ENCODE measurements at places on chromosomes 4 and X. TPM values are rescaled to one million over a fixed set of nuclear protein-coding genes. Genes with fewer than 3 reads are reported as not detected.

DNA sequence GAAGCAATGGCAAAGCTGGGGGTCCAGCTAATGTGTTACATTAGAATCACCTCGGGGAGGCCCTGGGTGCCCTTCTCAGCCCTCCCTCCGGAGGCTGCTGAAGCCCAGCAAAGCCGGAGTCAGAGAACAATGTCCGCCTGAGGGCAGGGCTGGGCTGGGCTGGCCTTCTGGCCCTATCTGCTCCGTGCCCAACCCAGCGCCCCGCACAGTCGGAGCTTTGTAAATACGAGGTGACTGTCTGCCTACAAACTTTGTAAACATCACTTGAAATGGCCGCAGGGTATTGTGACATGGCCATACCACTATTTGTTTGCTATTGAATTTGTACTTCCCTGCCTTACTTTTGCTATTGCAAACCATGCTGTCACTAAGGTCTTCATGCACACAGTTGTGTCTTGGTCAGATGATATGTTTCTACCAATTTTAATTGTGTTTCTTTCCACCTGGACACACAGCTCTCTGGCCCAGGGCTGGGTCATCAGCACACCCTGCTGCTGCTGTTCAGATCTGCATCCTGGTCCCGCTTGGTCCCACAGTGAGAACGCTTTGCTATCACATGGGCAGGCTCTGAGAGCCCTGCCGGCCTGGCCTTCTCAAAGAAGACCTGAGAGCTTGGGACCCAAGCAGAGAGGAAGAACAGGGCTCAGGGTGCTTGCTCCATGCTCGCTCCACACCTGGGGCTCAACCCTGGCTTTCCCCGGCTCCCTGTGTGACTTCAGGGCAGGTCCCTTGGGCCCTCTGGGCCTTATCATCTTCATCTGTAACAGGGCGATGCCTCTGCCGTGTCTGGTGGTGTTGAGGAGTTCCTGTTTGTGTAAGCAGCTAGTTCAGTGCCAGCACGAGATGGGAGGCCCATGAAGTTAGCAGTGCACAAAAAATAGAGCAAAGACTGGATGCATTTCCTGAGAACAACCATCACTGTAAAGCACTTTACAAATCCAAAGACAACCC lies 2.3 kb downstream of the S100P start:
- no peak for DNase-seq

DNA sequence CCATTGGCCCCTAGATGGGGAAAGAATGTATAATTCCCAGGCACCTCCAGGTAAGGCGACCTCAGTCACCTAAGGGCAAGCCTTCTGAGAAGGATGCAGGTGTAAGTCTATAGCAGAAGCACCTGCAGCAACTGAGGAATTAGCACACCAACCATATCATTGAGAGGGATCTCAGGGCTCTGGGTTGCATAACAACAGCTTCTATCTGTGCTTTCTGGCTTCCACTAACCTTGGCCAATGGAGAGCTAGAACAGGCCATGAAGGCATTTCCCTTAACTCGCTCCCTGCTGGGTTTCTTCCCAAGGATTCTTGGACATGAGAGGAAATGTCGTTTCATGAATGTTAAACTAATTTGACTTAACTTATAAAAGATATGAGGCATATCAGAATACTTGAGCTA lies 177.8 kb upstream of the GK2 start:
- no peak for DNase-seq

DNA sequence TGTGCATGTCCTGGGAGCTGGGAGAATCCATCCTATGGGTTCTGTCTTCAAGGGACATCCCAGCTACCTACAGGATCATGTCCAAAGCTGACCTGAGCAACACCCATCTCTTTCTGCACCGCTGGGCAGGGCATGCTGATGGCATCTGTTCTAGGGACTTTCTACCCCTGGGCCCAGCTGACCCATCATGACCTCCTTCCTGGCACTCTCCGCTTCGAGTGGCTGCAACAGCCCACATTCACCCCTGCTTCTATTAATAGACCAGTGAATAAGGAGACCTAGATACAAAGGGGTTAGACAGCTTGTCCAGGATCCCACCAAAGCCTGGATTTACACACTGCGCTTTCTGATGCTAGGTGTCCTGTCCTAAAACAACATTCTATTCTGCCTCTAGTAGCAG lies 44.6 kb upstream of the GPR173 start:
- no peak for DNase-seq

DNA sequence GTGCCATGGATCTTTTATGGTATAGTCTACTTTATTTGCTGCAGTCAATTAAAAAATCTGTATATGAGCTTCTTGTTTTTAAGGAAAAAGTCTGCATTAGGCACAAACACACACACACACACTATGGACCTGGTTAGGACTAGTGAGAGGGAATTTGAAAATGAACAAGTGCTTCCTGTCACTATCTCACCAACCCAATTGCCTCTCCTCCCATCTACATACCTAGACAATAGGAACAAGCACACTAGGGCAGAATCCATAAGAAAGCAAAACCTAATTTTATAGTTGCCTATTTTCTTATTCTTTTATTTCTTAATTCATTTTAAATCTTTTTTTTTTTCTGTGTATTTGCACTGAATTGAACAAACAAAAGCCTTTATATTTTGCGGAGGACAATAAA lies 22.7 kb downstream of the PALLD start:
- no peak for DNase-seq

DNA sequence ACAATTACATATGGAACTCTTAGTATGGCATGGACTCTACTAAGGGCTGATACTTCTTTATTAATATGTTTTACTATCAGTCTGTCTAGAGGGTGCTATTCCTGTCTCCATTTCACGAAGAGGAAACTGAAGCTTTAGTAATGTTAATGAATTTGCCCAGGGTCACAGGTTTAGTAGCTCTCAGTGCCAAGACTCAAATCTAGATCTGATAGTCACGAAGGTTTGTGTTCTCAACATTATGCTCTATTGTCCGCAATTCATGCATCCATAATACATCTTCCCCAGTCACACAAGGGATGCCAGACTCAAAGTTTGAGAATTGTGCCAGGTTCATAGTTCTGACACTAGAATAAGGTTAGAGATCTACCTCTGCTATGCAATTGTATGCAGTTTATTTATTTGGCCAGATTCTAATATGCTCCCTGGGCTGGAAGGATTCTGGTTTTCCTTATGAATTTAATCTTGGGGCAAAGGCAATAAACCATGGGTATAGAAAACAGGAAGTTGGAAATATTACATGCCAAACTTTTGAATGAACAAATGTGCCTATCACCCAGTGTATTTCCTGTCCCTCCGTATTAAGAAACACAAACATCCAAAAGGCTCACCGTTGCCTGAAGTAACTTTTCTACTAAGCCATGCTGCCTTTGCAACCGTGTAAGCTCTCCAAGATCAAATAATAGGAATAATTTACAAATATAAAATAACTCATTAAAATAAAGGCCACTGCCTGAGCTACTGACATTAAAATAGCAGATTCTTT lies 478.5 kb downstream of the INPP4B start:
- DNase-seq, result no peak

DNA sequence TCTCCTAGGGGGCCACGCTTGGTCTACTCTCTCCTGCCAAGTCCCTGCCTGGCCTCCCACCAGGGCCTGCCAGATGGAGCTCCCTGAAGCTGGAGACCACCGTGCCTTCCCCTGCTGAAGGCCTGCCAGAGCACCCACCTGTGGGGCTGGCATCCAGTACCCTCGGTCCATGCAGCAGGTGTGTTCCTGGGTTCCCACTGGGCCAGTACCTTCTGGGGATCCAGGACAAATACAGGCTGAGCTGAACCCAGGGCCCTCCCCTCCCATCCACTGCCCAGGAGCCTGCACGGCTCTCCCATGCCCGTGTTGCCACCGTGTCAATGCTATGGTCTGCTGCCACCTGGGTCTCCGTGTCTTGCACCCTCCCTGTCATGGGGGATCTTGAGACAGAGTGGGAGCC lies 68.8 kb downstream of the ABLIM2 start:
- no peak for DNase-seq

- no peak for DNase-seq
Observed at GRCh38 chr4:74188912-74189311, 31.0 kb downstream of the MTHFD2L start.

- no peak for DNase-seq
Observed at GRCh38 chr4:23365086-23365485, 524.8 kb downstream of the PPARGC1A start.

GRCh38 chr4:60327651-60328050 lies 872.5 kb upstream of the ADGRL3 start:
- no peak for DNase-seq

- no peak for DNase-seq
Observed at GRCh38 chr4:176533159-176533558, 213.4 kb downstream of the SPCS3 start.

DNA sequence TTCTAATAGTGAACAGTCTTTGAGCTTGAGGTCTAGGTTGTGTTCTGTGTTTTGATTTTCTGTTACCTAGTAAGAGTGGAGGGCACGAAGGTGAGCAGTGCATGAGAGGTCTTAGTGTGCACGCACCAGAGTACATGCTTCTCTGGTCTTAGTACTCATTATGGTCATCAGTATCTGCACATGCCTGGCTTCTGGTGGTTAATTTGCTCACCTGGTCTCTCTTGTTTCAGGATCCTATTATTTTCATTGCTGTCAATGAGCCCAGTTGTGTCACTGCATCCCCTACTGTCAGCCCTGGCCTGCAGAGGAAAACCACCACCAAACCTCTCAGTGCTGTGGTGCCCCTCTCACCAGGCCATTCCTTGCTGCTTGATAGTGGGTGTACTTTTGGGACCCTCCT lies 54.8 kb downstream of the NSUN7 start:
- no peak for DNase-seq

GRCh38 chr4:46506876-46507275 lies 116.9 kb upstream of the GABRA2 start:
- no peak for DNase-seq

GRCh38 chr4:10599574-10599973 lies 85.0 kb downstream of the CLNK start:
- DNase-seq, result no peak

- no peak for DNase-seq
Observed at GRCh38 chrX:24961809-24962208, 54.0 kb downstream of the ARX start.

GRCh38 chrX:13888284-13888683 lies 71.4 kb upstream of the GPM6B start:
- DNase-seq, result no peak

DNA sequence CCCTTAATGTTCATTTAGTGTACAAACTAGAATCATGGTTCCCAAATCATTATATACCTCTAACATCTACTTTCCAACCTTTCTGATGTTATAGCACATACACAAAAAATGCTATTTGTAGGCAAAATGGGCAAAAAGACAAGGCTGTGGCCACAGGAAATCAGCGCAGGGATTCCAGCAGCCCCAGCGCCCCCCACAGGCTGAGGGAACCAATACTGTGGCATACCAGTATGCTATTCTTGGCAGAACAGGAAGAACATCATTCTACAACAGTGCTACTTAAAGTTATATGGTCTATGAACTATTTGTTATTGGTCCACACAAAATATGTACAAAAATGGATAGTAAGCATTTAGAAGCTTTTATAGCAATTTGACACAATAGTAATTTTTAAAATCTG lies 25.3 kb downstream of the STEEP1 start:
- DNase-seq, result no peak

- no peak for DNase-seq
Observed at GRCh38 chrX:110748256-110748806, 47.3 kb downstream of the CHRDL1 start.

GRCh38 chrX:69022430-69022829 lies 142.8 kb downstream of the PJA1 start:
- DNase-seq, result no peak

GRCh38 chrX:53711436-53711835 lies 24.9 kb upstream of the HUWE1 start:
- no peak for DNase-seq

- no peak for DNase-seq
Observed at GRCh38 chrX:111090458-111090857, 5.5 kb upstream of the PAK3 start.

DNA sequence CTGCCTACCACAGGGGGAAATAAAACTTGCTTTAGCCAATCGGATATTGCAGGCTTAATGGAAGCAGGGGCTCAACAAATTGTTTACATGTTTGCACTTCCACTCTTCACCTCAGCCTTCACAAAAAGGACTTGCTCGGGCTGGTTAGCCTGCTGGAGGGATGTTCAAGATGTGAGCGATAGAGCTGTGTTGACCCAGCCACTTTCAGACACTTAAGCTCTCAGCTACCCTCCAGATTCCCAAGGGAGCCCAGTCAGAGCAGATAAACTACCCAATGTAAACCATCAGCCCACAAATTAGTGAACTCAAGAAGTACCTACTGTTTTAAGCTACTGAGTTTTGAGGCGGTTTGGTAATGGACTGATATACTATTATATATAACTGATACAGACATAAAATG lies 508.4 kb upstream of the FTHL17 start:
- no peak for DNase-seq

DNA sequence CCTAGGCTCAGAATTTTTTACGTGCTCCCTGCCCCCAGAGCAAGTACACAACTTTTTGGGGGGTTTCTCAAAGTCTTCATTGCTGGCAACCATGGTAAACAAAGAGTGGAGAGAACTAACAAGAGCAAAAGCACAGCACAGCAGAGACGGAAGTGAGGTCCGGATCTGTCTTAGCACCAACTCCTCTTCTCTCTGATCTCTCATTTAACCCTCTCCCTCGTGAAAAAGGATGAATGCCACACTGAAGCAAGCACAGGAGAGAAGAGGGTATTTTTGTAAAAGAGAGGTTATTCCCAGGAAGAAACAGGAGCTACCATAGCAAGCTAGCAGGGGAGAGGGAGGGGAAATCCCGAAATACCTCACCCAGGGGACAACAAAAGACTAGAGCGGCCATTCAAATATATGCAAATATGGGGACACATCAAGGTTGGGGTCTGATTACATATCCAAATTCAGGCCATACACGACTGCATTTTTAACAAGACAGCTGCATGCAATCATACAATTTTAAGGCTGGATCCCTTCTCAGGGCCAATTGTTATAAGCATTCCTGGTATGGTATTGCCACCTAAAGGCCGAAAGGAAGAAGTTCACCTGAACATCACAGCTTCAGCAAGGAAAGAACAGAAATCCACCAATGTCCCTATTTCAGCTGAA lies 46.6 kb downstream of the CD40LG start:
- DNase-seq, result peak; percentile 23

DNA sequence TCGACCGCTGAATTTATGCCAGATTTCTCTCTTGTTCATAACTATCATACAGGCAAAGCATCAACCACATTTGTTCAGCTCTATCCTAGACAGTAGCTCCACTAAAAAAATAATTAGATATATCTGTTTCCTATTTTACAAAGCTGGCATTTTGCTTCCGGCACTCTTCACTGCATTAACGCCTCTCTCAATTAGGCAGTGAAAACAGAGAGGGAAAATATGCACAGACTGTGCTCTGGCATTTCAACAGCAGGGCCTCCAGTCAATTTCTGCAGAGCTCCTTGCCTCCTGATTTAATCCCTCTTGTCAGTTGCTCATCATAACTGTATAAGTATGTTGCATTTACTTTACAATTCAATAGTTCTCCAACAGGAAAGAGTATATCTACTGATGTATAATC lies 666.9 kb upstream of the INTU start:
- DNase-seq, result no peak

POU4F2 gene
- polyA plus RNA-seq, result not detected

MAGEC1 gene
- not detected for polyA plus RNA-seq

ETDA gene
- polyA plus RNA-seq, result not detected

TMEM150C gene
- polyA plus RNA-seq, result not detected

ADAMTS3 gene
- polyA plus RNA-seq, result not detected

HTN1 gene
- polyA plus RNA-seq, result not detected

CRMP1 gene
- polyA plus RNA-seq, result 3.5 TPM

MAGED4 gene
- 0.10 TPM for polyA plus RNA-seq

G3BP2 gene
- polyA plus RNA-seq, result 82.8 TPM

DGAT2L6 gene
- polyA plus RNA-seq, result not detected

FAM9C gene
- polyA plus RNA-seq, result not detected
